WTC11 (cell line): ENCODE measurements at places on chromosomes 5 and 9.

GRCh38 chr9:135602789-135603481 lies 36.4 kb downstream of the GLT6D1 start:
- DNase-seq = peak; percentile 70

DNA sequence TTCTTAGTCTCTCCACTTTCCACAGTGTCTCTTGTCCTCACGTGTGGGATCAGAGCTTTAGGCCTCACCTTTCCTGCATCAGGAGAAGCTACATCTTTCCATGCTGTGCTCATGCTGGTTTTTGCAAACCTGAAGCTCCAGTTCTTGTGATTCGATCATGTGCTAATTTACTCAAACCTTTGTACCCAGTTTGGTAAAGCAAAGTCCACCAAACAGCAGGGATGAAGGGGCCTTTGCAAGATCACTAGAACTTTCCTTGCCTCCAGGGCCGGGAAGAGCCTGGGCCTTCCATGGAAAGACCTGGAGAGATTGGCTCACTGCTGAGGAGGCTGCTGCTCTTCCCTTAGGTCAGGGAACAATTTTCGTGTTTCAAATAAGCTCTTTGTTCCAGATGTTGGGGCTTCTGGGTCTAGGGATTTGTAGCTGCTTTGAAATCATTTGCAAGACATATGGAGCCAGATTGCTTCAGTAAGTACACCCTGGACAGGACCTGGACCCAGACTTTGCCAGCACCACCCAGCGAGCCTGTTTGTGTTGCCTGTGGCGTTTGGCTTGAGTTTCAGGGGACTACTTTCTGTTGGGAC lies 18.7 kb upstream of the SPATA31E1 start:
- no peak for DNase-seq

- DNase-seq = no peak
Observed at GRCh38 chr9:132984202-132985070, 5.9 kb downstream of the GFI1B start.

DNA sequence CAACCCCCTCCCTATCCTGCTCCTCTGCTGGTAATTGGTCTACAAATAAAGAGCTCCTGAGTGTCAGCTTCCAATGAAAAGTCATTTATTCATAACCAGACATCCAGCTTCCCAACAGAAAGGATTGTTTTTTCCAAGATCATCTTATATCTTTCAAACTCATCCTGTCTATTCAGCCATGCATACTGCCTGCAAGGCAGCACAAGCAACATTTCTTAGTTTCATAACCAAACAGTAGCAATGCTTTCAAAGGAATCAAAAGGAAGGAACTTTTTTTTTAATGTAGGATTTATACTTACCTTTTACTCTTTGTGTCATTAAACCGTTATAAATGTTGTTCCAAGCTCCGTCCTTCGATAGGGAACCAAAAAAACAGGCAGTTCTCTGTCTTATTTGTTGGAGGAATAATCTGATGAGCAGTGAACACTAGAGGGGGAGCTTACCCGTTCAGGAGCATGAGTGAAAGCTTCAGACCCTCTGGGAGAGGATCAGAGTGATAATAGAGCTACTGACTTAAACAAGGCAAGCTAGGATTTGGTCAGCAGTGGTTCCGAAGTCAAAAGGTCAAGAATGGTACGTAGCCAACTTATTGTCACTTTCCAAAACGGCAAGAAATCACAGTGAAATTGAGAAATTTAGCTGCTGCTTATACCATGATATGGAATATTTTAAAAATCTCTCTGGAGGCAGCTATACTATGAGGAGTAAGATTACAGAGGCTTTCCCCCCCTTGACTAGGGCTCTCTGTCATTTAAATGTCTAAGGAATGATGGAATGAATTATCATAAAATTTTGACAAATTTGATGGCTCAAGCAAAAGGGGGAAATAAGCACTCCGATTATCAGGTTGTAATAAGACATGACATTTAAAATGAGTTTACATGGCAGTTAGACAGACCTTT lies 892.9 kb downstream of the NR2F1-AS1 start:
- no peak for DNase-seq

DNA sequence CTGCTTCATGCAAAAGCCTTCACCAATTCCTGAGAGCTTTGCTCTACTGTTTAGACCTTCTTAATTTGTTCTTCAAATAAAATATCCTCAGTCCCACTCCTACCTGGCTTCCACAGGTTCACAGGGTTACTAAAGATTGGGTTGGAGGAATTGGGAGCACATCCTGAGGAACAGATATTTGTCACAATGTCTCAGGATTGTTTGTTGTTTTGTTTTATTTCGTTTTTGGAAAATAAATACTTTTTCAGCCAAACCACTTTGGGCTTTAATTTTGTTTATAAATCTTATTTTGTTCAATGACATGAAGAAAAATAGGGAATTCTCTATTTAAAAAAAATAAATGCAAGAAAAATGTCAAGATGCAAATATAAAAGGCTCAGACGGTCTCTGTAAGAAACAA lies 249.0 kb downstream of the MEF2C start:
- no peak for DNase-seq

- DNase-seq = no peak
Observed at GRCh38 chr9:121528642-121529041, 29.0 kb upstream of the GGTA1 start.

DNA sequence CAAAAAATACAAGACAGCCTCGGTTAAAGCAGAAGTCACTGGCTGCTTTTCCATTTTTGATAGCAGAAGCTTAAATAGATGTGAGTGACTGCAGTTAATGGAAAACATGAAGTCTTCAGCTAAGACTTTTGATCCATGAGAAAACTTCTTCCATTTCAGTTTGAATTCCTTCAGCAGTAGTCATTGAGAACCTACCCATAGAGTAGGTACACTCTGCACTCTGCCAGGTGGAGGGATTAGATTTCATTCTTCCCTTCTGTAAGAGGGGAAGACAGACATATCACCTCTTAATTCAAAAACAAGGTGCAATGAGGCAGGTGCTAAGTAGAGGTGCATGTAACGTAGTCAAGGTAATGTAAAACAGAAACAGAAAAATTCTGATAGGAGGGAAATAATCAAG lies 26.7 kb upstream of the XPA start:
- DNase-seq = no peak

DNA sequence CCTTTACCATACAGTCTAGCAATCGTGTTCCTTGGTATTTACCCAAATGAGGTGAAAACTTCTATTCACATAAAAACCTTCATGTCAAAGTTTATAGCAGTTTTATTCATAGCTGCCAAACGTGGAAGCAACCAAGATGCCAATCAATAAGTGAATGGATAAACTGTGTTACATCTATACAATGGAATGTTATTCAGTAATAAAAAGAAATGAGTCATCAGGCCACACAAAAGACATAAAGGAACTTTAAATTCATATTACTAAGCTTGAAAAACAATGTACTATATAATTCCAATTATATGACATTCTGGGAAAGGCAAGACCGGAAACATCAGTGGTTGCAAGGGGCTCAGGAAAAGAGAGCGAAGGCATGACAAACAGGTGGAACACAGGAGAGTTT lies 679.9 kb downstream of the ISL1 start:
- DNase-seq = no peak

- peak; percentile 20 for DNase-seq
Observed at GRCh38 chr9:5402217-5402616, 35.5 kb downstream of the PLGRKT start.

DNA sequence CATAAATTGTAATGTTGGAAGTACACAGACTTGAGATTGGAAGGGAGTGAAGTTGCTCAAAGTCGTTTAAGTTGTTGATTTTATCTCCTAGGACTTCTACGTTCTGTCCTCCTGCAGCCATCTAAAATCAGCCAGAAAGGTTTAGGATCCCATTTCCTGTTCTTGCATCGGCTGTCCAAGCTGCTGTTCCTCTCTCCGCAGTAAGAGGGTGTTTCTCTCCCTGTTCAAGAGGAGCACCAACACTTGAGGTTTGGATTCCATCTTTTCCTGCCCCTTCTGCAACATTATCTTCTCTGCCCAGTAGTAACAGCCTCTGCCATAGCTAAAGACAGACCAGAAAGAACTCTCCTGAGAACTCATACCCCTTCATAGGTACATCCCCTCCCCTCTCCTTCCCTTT lies 373.4 kb downstream of the GADD45G start:
- DNase-seq = no peak

- DNase-seq = no peak
Observed at GRCh38 chr5:85182344-85182743, 797.7 kb upstream of the EDIL3 start.

- no peak for DNase-seq
Observed at GRCh38 chr9:33272061-33272460, 7.2 kb downstream of the CHMP5 start.

DNA sequence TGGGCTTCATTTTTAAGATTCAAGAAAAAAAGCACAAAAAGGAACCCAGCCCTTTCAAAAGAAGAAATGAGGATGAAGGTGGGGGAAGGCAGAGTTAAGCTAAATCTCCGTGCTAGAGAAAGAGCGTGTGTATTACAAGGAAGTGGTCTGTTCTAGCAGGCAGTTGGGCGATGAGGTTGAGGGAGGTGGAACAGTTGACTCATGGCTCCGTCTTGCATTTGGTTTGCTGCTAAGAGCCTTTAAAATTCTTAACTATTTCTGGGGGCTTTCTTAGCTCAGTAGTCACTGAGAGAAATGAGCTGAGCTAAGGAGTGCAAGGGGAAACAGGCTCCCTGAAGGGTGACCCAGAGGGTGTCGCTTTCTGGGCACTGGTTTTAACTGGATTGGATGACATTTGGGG lies 117.4 kb downstream of the GCNT1 start:
- DNase-seq = no peak
